ENCODE measurements at places on chromosomes 7 and 10.
A peak's percentile ranks its signal among the peaks of the same experiment; 100 is the strongest.

GRCh38 chr7:10079572-10079971, 894.1 kb upstream of the PHF14 start:
- DNase-seq = no peak

GRCh38 chr10:89129911-89130310, 77.2 kb downstream of the CH25H start:
- peak; percentile 15 for DNase-seq

GRCh38 chr10:6917125-6917524, 337.0 kb upstream of the PRKCQ start:
- DNase-seq = no peak

DNA sequence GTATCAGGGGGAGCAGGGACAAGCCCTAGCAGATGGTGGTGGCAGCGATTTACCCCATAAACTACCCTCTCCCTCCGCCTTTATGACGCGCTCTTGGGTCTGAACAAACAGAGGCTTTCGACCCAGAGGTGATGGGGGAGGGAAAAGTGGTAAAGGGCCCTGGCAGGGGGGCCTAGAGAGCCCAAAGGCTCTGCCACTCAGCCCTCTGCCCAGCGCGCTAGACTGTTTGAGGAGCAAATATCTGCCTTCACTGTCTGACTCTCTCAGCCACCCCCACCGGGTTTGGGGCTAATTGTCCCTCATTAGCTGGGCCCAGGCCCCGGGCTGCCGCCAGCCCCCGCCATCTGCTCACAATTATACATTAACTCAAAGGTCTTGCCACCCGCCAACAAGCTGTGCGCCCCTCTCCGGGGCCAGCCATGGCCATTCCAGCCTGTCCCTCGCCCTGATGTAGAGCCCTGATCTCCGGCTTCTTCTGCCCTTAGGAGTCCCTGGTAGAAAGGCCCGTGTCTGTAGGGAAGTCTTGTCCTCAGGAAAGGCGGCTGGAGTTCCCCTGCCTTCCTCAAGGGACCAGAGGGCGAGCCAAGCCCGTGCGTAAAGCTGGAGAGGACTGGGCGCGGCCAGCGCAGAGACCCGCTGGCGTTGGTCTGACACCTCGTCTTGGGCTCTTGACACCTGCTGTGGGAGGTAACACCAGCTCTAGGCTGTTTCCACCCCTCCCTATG, 1.9 kb upstream of the PAX4 start:
- no peak for DNase-seq

GRCh38 chr10:71746344-71747037, 26.8 kb downstream of the VSIR start:
- no peak for DNase-seq

- DNase-seq = no peak
These were observed 552.5 kb upstream of the MBL2 start for GRCh38 chr10:53325066-53325465.

DNA sequence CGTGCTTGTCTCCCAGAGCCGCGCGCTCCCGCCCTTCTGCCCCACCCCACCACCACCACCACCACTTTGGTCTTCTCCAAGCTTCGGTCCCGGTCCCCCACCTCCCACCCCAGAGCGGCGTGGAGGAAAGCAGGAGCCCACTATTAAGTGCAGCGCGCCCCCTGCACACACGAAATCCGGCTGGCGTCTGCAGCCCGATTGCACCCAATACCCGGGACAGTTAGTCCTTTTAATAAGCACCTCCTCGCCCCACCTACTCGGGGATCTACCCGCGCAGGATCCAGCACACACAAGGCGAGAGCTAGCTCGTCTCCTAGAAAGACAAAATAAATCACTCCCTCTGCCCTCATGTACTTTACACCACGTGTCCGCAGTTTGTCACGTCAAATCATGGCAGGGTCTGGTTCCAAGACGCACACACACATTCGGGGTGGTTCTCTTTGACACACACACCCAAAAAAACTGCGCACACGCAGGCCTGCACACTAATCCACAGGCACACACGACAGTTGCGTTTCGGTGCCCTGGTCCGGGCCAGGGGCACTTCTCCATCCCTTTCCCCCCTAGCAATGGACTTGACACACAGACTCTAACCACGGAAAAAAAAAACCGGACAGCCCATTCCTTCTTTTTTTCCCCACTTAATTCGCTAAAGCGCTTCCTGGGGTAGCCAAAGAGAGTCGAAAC, 1.6 kb downstream of the SFMBT2 start:
- no peak for DNase-seq

DNA sequence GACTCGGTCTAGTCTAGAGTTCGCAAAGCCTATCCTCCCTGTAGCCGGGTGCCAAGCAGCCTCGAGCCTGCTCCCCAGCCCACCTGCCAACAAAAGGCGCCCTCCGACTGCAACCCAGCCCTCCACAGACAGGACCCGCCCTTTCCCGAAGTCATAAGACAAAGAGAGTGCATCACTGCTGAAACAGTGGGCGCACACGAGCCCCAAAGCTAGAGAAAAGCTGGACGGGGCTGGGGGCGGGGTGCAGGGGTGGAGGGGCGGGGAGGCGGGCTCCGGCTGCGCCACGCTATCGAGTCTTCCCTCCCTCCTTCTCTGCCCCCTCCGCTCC, 622 bp upstream of the COL1A2 start:
- no peak for DNase-seq

DNA sequence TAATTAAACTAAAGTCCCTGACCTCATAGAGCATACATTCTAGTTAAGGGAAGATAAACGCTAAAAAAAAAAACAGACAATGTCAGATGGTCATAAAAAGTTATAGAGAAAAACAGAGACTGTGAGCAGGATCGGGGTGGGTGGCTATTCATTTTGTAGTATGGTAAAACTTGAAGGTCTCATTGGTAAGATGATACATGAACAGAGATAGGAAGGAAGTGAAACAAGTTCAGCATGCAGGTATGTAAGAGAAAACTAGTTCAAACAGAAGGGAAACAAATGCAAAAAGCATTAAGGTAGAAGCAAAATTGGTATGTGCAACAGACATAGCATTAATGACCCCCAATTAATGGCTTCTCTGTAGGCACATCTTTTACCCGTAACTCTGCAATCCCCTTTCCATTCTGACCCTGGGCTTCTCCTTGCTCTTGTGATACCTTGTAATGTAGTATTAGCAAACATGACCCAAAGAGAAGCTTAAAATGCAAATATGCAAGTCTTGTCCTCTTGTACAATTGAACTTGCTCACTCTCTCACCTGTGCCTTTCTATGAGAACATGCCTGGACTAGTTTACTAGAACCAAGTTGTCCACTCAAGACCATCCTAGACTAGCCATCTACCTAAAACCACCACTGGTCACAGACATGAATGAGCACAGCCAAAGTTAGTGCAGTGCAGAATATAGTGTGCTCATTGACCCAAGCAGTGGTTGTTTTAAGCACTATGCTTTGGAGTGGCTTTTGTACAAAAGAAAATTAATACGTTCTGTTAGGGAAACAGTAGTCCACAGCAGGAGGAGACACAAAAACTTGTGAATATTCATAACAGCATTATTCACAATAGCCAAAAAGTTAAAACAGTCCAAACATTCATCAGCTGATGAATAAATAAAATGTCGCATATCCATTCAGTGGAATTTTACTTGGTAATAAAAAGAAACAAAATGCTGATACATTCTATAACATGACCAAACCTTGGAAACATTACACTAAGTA, 57.0 kb downstream of the BRAF start:
- no peak for DNase-seq

GRCh38 chr10:14727465-14727864, 47.2 kb downstream of the FAM107B start:
- DNase-seq = no peak

- no peak for DNase-seq
These were observed 237.9 kb downstream of the TMEM26 start for GRCh38 chr10:61215246-61215645.

DNA sequence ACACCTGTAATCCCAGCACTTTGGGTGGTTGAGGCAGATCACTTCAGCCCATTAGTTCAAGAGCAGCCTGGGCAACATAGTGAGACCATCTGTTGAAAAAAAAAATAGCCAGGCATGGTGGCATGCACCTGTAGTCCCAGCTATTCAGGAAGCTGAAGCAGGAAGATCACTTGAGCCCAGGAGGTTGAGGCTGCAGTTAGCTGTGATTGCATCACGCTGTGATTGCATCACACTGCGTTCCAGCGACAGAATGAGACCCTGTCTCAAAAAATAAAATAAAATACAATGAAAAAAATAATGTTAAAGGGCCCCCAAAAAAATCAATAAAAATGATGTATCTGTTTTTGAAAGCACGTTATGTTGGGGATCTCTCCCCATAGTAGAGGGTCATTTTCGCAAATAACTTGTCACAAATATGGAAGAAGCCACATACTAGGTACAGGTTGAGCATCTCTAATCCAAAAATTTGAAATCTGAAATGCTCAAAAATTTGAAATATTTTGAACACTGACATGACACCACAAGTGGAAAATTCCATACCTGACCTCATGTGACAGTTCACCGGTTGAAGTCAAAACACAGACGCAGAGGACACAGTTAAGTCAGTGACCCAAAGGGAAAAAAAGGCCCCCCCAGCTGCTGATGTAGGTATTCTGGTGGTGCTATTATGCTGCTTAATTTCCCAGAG, 9.5 kb downstream of the CISD1 start:
- no peak for DNase-seq

- no peak for DNase-seq
These were observed 8.4 kb downstream of the GNAI1 start for GRCh38 chr7:80142853-80143580.

GRCh38 chr10:24894309-24894708, 58.1 kb downstream of the PRTFDC1 start:
- peak; percentile 70 for DNase-seq

DNA sequence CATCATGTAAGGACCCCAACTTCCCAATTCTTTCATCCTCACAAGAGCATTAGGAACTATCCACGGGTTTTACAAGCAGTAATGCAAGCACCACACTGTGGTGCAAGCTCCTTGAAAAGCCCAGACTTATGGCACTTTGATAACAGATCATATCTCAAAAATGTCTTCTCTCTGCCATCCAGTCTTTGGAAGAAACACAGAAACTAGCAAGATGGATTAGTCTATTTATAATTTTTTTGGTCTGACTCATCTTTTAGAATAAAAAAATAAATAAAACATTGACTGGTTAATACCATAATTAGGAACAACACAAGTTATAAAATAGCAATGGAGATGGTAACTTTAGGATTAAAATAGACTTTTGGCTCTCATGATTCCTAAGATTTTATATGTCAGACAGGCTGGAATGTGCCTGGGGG, 49.0 kb upstream of the CALD1 start:
- DNase-seq = no peak

GRCh38 chr10:121753726-121754476, 155.7 kb upstream of the FGFR2 start:
- DNase-seq = peak; percentile 15

- no peak for DNase-seq
These were observed 292.0 kb upstream of the AOAH start for GRCh38 chr7:37016064-37016878.

DNA sequence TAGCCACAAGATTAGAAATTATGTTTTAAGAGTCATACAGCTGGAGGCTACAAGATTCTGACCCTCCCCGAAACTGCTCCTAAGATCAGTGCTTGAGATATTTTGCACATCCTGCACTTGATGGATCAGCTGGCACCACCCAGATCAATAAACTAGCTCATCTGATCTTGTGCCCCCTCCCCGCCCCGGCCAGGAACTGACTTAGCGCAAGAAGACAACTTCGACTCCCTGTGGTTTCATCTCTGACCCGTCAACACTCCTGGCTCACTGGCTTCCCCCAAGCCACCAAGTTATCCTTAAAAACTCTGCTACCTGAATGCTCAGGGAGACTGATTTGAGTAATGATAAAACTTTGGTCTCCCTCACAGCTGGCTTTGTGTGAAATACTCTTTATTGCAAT, 73.5 kb upstream of the NPSR1 start:
- DNase-seq = no peak

GRCh38 chr7:78673272-78673671, 780.2 kb downstream of the MAGI2 start:
- no peak for DNase-seq

DNA sequence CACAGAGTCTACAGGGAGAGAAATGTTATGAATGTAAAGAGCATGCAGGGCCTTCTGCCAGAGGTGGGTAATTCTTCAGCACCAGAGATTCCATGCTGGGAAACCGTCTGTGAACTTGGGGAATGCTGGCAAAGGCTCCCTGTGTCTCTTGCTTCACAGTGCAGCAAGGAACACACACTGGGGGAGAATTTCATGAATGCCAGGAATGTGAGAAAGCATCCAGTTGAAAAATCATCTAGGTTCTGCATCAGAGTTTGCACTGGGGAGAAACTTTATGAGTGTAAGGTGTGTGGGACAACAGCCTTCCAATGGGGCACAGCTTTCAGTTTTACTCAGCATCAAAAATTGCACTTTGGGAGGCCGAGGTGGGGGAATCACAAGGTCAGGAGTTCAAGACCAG, 224.3 kb upstream of the IGFBP3 start:
- peak; percentile 69 for DNase-seq

GRCh38 chr7:87328281-87328680, 17.2 kb upstream of the CROT start:
- DNase-seq = no peak

- DNase-seq = no peak
These were observed 600.5 kb upstream of the MGMT start for GRCh38 chr10:128866551-128866950.

GRCh38 chr10:80146918-80147317, 14.4 kb downstream of the PLAC9 start:
- no peak for DNase-seq

DNA sequence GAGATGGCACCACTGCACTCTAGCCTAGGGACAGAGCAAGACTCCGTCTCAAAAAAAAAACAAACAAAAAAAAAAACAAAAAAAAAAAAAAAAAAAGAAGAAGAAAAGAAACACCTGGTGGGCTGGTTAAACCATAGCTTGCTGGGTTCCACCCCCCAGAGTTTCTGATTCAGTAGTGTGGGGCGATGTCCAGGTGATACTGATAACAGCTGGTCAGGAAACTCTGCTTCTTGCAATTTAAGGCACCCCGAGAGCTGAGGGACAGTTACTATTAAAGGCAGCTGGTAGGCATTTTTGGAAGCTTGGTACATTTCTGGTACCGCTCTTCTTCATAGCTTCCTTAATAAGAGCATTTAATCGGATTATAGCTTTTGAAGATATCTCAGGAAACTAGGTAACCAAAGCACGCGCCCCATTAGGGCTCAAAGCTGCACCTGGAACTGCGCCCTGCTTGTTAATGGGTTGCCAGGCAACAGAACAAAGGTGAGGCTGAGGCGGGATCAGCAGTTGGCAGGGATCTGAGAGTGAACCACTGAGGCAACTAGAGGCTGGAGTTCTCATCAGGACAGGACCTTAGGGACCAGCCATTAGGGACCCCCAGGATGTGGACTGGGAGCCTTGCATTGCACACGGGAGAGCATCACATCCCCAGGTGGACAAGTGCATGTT, 6.5 kb upstream of the SDK1 start:
- no peak for DNase-seq

DNA sequence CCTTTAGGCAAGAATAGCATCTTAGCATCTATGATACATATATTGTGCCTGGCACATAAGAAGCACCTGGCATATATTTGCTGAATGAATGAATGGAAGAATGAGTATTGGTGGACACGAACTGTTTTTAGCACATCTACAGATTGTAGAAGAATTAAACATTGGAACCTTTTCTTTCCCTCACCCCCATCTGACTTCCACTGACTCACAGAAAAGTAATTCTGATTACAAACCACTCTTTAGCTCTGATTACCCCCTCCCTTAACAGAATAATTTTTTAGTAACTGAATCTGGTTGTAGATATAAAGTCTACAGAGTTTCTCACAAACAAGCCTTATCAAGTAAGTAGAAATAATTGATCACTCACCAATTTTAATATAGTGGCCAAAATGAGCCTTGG, 31.9 kb downstream of the SLC26A4 start:
- DNase-seq = no peak
